Central memory CD8-positive, alpha-beta T cell (primary cell): ENCODE measurements at places on chromosomes 6 and 20.

- H3K4me1 ChIP-seq: no peaks in the 10 kb centered on the region
- no peak for DNase-seq
- peaks cover 36% of the 10 kb centered on the region for H3K36me3 ChIP-seq
- no peak overlapping the region for H3K4me3 ChIP-seq
Observed at GRCh38 chr20:25013478-25014380, 21.2 kb upstream of the APMAP start.

GRCh38 chr6:26520237-26520849 lies 17.8 kb upstream of the HMGN4 start:
- peak overlapping the region; percentile 96 for H3K27ac ChIP-seq
- H3K4me1 ChIP-seq: peaks cover 26% of the 10 kb centered on the region
- peak overlapping the region; percentile 73 for H3K4me3 ChIP-seq
- DNase-seq: no peak
- peaks cover 24% of the 10 kb centered on the region for H3K36me3 ChIP-seq

- no peak overlapping the region for H3K27ac ChIP-seq
- peaks cover 25% of the 10 kb centered on the region for H3K27me3 ChIP-seq
- no peak overlapping the region for H3K4me3 ChIP-seq
- no peaks in the 10 kb centered on the region for H3K4me1 ChIP-seq
- no peaks in the 10 kb centered on the region for H3K36me3 ChIP-seq
- DNase-seq: no peak
Observed at GRCh38 chr6:138486249-138487101, 12.8 kb downstream of the NHSL1 start.

DNA sequence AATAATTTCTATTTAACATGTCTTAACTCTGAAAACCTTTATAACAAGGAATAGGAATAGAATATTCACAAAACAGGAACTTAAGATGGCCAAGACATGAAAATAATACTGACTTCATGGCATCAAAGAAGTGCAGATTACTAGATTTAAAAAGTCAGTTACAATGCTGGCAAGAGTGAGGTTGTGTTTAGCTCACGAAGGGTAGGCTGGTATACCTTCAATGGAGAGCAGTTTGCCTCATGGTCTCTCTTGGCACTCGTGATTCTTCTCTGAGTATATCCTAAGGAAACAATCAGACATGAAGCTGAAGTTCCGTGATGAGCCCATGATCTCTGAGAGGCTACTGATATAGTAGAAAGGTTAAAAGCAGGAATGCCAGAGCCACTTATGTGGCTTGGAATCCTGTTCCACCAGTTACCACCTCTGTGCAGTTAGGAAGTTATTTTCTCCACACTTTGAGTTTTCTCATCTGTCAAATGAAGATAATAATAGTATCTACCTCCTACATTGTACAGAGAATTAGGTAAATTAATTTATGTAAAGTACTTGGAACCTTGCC lies 7.2 kb downstream of the NCOA7 start:
- H3K36me3 ChIP-seq: peaks cover 5% of the 10 kb centered on the region
- no peak overlapping the region for H3K27ac ChIP-seq
- H3K27me3 ChIP-seq: no peaks in the 10 kb centered on the region
- H3K4me3 ChIP-seq: no peak overlapping the region
- peaks cover 45% of the 10 kb centered on the region for H3K4me1 ChIP-seq

DNA sequence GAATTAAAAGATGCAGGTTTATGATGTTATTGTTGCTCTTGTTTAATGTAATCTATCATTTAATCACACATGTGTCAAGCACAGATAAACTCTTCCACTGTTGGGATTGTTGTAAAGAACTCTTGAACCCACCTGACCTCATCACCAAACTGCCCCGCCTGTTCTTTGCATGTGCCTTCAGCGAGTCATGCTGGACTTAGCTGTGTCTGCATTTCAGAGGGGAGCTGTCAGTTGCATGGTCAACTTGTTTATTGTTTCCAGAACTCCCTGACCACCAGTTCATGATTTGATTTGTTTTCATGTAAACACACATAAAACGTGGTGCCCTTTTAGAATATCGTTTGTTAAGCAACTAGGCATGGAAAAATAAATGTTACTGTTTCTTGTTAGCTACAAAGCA lies 93.6 kb downstream of the KHDC1L start:
- H3K27ac ChIP-seq: no peak overlapping the region
- H3K4me3 ChIP-seq: no peak overlapping the region
- no peaks in the 10 kb centered on the region for H3K27me3 ChIP-seq

- H3K4me1 ChIP-seq: no peaks in the 10 kb centered on the region
- no peaks in the 10 kb centered on the region for H3K36me3 ChIP-seq
- DNase-seq: no peak
- no peak overlapping the region for H3K4me3 ChIP-seq
- H3K27me3 ChIP-seq: no peaks in the 10 kb centered on the region
- no peak overlapping the region for H3K27ac ChIP-seq
Observed at GRCh38 chr6:134373993-134374392, 56.1 kb upstream of the SGK1 start.

GRCh38 chr20:2749951-2750490 lies 50.4 kb downstream of the CPXM1 start:
- peak overlapping the region; percentile 65 for H3K27ac ChIP-seq
- no peaks in the 10 kb centered on the region for H3K27me3 ChIP-seq
- DNase-seq: no peak

DNA sequence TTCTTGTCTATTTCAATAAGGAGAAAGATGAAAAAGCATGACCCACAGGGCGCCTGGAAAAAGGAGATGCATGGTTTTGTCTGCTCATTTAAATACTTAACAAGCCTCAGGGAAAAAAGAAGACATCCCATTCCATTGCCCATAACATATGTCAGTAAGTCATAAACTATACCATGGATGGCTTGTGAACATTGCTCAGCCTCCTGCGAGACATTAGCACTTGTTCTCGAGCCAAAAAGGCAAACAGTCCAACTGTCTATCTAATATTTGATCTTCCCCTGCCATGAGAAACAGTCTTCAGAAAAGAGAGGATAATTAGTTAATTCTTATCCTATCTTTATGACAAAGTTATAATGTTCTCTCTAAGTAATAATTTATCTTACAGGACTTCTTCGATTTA lies 527.4 kb downstream of the HACE1 start:
- no peak for DNase-seq
- no peaks in the 10 kb centered on the region for H3K27me3 ChIP-seq
- no peaks in the 10 kb centered on the region for H3K36me3 ChIP-seq
- no peak overlapping the region for H3K4me3 ChIP-seq
- H3K4me1 ChIP-seq: no peaks in the 10 kb centered on the region

DNA sequence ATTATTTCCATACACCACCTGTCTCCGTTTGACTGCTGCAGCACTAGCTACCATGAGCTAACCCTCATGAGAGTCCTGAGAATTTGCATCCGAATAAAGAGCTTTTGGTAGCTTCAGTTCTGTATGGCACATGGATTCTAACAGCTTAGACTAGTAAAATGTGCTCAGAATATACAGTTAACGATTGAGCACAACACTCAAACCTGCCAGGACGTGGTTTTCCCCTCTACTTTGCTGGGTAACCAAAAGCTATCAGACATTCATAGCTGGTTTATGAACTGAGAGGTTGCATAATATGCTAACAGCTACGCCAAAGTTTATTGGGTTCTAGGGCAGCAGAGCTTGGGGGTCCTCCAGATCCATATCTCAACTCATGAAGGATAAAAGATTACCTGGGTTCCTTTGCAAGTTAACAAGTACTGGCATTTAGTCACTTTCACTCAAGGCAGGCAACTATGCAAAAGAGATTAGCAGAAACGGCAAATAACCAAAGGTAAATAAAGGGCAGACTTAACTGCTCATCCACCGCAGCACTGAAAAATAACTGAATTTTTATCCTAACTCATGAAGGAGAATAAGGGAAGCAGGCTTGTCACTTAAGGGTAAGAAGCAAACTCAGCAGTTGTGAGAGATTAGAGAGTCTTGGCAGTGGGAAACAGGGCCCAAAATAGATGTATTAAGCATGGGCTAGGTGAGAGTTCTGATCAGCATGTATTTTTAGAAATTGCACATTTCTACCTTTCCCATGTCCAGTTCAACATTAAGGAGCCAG lies 29.4 kb downstream of the NUDT3 start:
- no peak overlapping the region for H3K4me3 ChIP-seq
- peaks cover 47% of the 10 kb centered on the region for H3K4me1 ChIP-seq
- DNase-seq: no peak
- H3K27ac ChIP-seq: no peak overlapping the region

- H3K27me3 ChIP-seq: no peaks in the 10 kb centered on the region
- H3K4me3 ChIP-seq: no peak overlapping the region
Observed at GRCh38 chr20:396252-396618, 11.9 kb upstream of the RBCK1 start.

DNA sequence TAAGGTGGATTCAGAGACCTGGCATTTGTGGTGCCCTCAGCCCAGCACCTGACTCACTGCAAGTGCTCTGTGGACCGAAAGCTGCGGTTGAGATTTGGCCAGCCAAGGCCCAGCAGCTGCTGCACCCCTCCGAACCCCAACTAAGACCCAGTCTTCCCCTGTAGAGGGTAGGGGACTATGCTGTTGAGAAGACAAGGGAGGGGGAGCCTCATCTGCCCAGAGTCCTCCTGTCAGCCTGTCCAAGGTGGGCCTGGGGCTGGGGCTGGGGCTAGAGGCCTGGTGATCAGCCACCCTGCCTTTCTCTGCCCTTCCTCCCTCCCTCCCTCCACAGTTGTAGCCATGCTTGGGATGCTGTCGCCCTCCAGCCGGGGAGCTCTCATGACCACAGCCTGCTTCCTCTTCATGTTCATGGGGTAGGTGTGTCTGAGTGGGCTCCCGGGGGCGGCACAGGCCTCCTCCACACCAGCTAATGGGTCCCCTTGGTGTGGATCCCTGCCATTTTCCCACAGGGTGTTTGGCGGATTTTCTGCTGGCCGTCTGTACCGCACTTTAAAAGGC lies 40.9 kb downstream of the TM9SF4 start:
- DNase-seq: no peak
- H3K27me3 ChIP-seq: no peaks in the 10 kb centered on the region
- H3K4me1 ChIP-seq: no peaks in the 10 kb centered on the region
- H3K4me3 ChIP-seq: no peak overlapping the region
- H3K36me3 ChIP-seq: peaks cover 57% of the 10 kb centered on the region
